ENCODE measurements at places on chromosomes 11 and 22.

- no peak for DNase-seq
Measured at GRCh38 chr11:17887779-17888178, 125.1 kb downstream of the SERGEF start.

- DNase-seq, result no peak
Measured at GRCh38 chr11:28318871-28319270, 210.7 kb downstream of the METTL15 start.

DNA sequence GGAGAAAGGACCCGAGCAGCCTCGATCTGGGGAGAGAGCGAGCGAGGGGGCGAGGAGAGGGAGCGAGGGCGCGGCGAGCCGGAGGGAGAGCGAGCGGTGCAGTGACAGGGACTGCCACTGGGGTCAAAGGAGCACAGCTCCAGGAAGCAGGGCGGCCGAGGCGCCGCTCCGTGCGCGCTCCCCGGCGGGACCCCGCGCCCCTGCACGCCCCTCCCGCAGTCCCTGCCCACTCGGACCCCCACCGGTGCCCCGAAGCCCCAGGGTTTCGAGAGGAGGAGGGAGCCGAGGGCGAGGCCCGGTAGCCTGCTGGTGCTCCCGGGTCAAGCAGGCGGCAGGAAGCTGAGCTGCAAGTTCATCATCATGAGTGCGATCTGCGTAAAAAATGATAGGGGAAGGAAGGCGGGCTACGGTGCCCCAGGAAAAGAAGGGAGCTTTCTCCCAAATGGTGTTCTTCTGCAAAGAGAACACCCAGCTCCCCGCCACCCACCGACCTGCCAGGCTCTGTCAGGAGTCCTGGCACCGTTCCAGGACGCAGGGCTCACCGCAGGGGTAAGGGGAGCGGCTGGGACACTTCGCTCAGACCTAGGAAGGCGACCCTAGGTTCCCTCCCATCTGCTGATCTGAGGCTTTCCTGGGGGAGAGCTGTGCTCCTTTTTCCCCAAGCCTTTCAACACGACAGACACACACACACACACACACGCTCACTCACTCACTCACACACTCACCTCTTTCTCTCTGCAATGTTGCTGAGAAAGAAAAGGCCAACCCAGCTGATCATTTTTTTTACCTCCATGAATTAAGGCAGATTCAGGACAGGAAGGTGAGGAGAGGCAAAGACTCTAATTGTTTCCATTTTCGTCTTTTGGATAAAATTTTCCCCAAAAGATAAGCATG is at the start of gene MPPED2:
Gene MPPED2, minus strand, starts transcription at position 103 of the 894 bp plus-strand sequence. CDS start 5,980 bp downstream, outside the sequence.
- no peak for DNase-seq

- DNase-seq, result no peak
Measured at GRCh38 chr11:38672445-38672844, 2074.4 kb upstream of the RAG2 start.

DNA sequence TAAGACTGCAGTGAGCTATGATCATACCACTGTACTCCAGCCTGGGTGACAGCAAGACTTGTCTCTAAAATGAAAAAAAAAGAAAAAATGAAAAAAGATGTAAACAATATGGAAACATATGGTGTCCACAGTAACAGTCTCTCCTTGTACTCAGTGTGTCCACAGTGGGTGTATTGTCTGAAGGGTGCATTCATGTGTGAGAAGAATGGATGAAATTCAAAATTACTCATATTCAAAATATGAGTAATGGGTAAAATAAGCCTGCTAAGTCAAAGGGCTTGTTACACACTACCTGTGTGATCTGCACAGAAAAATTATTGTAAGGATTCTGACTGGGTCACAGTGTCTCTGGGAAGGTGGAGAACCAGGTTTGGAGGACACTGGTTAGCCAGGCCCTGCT is 26.9 kb downstream of the PPFIA1 start:
- DNase-seq, result no peak

DNA sequence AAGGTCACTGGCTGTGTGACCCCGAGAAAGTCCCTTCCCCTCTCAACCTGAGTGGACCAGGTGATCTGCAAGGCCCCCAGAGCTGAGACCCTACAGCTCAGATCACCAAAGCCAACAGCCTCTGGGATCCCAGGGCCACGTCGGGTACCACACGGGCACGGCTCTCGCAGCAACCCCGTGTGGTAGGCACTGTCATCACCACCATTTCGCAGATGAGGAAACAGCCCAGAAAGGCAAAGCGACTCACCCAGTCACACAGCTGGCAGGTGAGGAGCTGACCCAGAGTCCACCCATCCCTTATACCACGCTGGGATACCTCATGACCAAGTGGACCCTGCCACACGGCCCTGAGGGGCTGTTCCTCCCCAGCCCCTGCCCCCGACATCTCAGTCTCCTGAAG is 2.8 kb downstream of the ATP5MGL start:
- DNase-seq, result no peak
